ENCODE measurements at places on chromosomes 1 and 21.
A peak's percentile ranks its signal among the peaks of the same experiment; 100 is the strongest.

GRCh38 chr1:62198781-62199125, 4.1 kb downstream of the L1TD1 start:
- no peaks in the 10 kb centered on the region for H3K27me3 ChIP-seq
- no peak overlapping the region for H3K27ac ChIP-seq
- peaks cover 6% of the 10 kb centered on the region for H3K4me1 ChIP-seq
- H3K36me3 ChIP-seq = no peaks in the 10 kb centered on the region
- no peak for DNase-seq
- no peak overlapping the region for H3K4me3 ChIP-seq

DNA sequence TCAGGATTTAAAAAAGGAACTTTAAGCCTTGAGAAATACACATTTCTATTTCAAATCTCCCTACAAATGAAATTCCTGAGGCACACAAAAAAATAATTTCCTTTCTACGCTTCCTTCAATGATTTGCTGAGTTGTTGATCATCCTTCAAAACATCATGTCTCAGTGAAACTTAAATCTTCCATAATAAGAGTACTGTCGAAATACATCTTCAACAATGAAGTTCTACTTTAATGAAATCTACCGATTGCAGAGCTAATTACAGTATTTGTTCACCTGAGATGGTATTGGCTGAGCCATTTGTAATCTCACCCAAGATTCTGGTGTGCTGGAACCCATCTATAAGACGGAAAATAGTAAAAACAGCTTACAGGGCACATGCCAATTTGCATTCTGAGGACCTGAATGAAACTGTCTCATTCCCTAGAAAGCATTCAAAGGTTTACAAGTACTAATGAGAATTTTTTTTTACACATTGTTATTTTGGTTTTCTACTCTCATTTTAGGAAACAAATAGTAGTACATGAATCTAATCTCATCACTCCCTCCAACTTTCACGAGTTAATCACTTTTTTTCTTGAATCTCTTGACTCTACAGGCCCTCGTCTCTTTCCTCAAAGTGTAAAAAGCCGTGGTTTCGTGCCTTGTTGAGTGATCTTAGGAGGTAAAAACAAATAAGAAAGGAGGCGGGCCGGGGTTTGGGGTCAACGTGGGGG, 1.1 kb downstream of the CHML start:
- peaks cover 8% of the 10 kb centered on the region for H3K4me1 ChIP-seq
- no peak overlapping the region for H3K27ac ChIP-seq
- peak; percentile 9 for DNase-seq
- H3K36me3 ChIP-seq = no peaks in the 10 kb centered on the region

GRCh38 chr1:63679076-63679475, 85.9 kb downstream of the PGM1 start:
- H3K36me3 ChIP-seq = no peaks in the 10 kb centered on the region
- DNase-seq = no peak
- H3K4me1 ChIP-seq = peaks cover 17% of the 10 kb centered on the region
- H3K27me3 ChIP-seq = no peaks in the 10 kb centered on the region
- no peak overlapping the region for H3K4me3 ChIP-seq

DNA sequence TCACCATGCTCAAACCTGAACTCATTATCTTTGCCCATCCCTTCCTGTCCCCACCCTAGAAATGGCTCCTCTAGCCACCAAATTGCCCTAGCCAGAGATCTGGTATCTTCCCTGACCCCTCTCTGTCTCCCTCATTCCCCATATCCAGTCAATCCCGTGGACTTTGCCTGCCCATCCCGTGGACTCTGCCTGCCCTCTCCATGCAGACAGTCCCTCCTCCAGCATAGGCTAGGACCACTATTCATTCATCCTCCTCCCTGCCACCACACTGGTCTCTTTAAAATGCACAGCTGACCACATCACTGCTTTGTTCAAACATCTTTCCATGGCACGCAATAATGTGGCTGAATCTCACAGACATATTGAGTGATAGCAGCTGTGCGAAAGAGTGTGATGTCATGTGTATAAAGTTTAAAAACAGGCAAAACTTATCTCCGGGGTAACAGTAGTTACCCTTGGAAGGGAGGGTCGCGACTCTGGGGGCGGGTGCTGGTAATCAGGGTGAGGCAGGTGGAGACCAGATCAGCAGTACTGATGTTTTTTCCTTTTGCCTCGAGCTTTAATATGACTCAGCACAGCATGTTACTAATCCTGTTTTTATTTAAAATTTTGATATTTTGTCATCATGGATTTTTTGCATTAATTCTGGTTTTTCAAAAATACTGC, 4.8 kb upstream of the SLC2A1 start:
- peak overlapping the region; percentile 62 for H3K27ac ChIP-seq
- no peaks in the 10 kb centered on the region for H3K4me1 ChIP-seq
- H3K27me3 ChIP-seq = no peaks in the 10 kb centered on the region
- H3K36me3 ChIP-seq = no peaks in the 10 kb centered on the region
- DNase-seq = no peak

GRCh38 chr1:15941044-15941840, 34.7 kb downstream of the ZBTB17 start:
- H3K36me3 ChIP-seq = no peaks in the 10 kb centered on the region
- no peak for DNase-seq
- no peak overlapping the region for H3K27ac ChIP-seq

DNA sequence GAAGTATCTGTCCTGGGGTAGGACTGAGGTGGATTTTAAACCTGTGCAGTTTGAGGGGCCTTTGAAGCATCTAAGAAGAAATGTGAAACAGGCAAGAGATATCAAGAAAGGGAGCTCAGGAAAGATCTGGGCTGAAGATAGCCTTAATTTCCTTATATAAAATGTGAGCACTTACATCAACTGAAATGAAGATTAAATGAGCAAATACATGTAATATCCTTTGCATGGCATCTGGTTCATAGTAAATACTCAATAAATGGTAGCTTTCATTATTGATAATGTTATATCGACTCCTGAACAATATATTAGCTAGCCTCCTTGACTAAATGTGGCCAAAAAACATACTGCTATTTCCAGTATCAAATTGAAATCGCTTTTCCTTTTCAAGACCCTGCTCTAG, 2.5 kb downstream of the LIN9 start:
- no peak overlapping the region for H3K27ac ChIP-seq
- no peaks in the 10 kb centered on the region for H3K36me3 ChIP-seq
- H3K4me3 ChIP-seq = no peak overlapping the region
- H3K27me3 ChIP-seq = no peaks in the 10 kb centered on the region
- H3K4me1 ChIP-seq = peaks cover 8% of the 10 kb centered on the region
- DNase-seq = no peak

DNA sequence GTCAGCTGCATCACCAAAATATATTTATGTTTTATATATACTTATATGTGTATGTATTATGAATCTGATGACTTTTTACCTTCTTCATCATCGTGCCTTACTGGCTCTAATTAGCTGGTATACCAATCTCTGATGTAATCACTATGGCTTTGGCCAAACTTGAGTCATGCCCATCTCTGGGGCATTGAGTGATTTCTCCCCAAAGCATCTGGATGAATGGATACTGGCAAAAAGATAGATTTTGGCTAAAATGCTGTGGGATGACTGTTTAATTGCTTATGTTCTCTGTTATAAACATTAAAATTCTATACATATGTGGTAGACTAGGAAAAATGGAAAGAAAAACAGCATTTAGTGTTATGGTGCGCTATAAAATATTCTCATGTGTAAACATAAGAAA, 19.6 kb downstream of the CDKN2C start:
- DNase-seq = no peak
- no peaks in the 10 kb centered on the region for H3K36me3 ChIP-seq
- H3K27ac ChIP-seq = no peak overlapping the region
- H3K27me3 ChIP-seq = no peaks in the 10 kb centered on the region

Data from tibial nerve (tissue), 4 donors.